ENCODE measurements at places on chromosomes 13 and 19.
A peak's percentile ranks its signal among the peaks of the same experiment; 100 is the strongest.

GRCh38 chr19:31118287-31118955 is 230.8 kb downstream of the TSHZ3 start:
- no peak for DNase-seq

DNA sequence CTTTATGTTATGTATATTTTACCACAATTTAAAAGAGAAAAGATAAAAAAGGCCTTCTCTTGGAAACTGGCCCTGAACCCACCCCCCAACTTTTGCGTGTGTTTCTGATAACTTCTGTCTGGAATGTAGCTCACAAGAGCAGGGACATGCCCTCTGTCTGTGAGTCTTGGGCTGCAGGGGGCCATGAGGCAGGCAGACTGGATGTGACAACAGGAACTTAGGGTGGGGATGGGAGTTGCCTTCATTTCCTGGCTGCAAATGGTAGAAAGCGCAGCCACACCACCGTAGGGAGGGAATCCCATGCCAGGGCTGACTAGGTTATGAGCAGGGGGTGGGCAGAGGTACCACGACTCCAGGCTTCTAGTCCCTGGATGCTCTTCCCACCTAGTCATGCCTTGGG is 21.9 kb downstream of the CILP2 start:
- no peak for DNase-seq

DNA sequence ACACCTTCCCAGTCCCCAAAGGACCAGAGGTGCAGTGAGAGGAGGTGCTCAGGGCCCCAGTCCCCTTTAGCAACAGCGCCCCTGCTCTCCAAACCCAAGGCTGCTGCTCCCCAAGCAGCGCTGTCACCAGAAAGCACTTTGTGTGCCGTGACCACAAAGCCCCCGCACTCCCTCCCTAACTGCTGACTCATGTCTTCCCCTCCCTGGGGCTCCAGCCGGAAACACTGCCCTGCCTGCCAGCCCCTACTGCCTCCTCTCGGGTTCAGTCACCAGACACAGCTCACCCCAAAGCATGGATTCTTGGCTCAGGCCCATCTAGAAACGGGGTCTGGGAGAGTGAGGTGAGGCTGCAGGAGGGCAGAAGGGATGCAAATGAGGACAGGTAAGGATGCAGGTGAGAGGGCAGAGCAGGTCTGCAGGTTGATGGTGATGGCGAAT is 4.9 kb upstream of the TNFSF14 start:
- DNase-seq: peak; percentile 85

GRCh38 chr13:113739527-113740285 is 19.3 kb upstream of the TMEM255B start:
- DNase-seq: no peak

DNA sequence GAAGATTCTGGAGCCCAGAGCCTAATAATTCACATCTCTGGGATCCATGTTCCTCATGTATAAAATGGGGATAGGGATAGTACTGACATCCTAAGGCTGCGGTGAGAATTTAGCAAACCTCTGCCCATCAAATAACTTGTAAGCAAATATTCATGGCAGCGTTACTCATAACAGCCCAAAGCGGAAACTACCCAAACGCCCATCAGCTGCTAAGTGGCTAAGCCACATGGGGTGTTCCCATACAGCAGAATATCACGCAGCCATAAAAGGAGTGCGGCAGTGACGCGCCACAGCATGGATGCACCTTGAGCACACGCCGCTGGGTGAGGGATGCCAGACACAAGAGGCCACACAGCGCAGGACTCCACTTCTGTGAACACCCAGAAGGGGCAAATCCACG is 19.7 kb downstream of the VRK3 start:
- no peak for DNase-seq

Measured in activated effector memory CD4-positive, alpha-beta T cell treated with Interleukin-2 at 50 U/mL for 16 hours (primary cell).